Fibroblast of skin of abdomen (primary cell): ENCODE measurements at places on chromosomes 16 and 17.
A peak's percentile ranks its signal among the peaks of the same experiment; 100 is the strongest.

DNA sequence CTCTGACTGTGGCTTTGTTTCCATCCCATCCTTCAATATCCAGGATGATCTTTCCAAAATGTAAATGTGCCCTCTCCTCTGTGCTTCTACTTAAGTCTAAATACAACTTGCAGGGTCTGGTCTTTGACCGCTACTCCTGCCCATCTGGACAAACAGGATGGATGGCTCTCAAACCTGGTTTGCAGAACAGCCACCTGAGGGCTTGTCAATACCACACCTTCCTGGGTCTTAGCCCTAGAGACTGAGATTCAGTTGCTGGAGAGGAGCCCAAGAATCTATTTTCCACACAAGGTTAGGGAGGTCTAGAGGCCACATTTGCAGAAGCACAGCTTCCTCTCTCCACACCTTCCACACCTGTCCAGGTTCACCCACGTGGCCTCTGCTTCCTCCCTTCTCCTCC is 1.9 kb upstream of the GRB7 start:
- no peak for DNase-seq

- DNase-seq: peak; percentile 62
These were observed 21.4 kb downstream of the ALOX15B start for GRCh38 chr17:8060274-8060673.

DNA sequence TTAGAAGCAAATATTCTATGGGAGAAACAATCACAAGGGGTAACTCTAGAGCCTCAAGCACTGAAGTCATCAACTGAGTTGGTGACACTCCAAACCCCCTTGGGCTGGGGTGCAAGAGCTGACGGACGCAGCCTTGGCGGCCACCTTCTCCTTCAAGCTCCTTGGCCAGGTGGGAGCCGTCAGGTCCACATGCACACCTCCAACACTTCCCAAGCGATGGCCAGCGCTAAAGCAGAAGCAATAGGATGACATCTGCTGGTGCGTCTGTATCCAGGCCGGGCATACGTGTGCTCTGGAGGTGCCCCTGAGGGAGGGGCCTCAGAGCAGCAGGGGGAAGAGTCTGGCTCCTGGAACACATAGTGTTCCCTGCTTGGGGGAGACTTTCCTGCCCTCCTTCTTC is 12.2 kb upstream of the FOXJ1 start:
- DNase-seq: no peak

DNA sequence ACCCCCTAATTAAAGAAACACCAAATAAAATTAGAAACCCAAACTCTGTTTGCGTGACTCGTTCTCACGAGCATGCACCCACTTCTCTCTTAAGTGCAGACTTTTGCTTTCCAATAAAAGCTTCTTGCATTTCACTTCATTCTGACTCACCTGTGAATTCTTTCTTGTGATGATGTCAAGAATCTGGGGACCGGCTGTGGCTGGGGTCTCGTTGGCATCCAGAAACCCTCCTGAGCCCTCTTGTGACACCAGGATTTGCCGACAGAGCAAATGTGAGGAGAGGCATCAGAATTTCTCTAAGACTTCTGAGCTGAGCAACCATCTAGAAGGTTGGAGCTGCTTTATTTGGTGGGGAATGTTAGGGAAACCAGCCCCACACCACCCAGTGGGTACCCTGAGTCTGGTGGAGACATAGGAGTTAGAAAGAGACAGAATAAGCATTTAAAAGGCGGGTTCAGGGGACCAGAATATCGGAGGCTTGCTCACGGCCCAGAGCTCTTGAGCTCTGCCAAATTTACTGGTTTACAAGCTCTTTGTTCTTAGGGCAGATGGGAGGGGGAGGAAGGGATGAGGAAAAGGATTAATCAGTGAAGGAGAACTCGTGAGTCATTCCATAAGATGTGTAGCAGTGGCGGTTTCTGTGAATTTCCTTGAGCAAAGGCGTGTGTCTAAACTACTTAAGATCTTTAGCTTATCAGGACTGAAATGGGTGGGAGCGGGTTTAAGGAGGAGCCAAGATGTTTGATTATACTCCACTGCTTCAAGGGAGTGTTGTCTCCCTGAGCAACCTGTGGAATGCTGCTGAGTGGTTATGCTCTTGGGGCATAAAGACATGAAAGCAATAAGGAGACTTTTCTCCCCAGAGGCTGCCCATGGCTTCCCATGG is 24.2 kb upstream of the TMC5 start:
- DNase-seq: peak; percentile 20

DNA sequence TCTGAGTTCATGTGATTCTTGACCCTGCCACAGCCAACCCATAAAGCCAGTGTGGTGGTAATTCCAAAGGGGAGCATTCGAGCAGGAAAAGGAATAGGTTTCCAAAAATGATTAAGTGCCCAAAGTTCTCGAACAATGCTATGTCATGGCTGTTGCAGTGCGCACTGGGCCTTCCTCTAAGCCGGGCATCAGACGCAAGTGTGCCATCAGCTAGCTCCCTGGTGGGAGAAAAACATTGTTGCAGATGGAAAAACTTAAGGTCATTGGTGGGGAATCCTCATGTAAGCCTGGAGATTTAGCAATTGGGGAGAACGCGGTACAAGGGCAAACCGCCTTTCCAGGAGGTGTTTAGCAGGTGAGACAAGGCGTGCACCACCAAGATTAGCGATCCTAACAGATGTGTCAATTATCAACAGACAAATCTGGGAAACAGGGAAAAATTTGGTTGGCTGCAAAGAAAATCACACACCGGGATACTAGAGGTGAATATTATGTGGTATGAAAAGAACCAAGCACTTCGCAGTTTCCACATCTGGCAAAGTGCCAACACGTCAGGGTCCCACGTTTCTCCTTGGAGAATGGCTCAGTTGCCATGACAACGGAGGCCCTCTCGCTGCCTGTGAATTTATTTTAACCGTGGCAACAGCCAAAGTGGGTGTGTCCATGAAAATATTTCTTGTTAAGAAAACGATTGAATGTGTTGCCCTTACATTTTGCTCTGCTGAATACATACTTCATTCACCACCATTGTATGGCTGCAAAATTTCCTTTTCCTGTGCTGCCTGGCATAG is 118.5 kb upstream of the CACNG5 start:
- DNase-seq: peak; percentile 21

DNA sequence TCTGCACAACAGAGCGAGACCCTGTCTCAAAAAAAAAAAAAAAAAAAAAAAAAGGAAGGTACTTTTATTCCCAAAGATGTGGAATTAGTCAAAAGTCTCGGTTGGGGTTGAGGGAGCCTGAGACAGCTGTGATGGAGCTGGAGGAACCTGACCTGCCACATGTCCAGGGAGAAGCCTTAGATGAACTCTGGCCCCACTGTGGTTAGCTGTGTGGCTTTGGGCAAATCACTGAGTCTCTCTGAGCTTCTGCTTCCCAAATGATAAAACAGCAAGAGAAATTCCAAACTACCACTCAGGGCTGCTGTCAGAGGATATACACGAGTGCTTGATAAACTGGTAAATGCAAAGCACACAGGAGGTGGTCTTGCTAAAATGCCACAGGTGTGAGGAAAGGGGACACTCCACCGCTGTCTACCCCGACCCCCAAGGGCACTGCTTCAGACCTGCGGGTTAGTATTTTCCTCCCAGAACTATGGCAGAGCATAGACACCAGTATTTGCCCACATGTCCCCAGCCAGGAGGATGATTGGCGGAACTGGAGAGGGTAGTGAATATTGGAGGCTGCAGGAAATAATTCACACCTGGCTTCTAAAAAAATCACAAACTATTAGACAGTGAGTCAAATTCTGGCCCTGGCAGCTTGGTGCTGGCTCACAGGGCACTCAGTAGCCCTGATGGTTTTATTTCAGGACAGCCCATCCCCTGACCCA is 14.7 kb downstream of the DRC3 start:
- DNase-seq: no peak

GRCh38 chr17:13413001-13413400 is 188.7 kb downstream of the HS3ST3A1 start:
- no peak for DNase-seq

GRCh38 chr17:43868226-43868994 is 21.4 kb downstream of the CD300LG start:
- no peak for DNase-seq

DNA sequence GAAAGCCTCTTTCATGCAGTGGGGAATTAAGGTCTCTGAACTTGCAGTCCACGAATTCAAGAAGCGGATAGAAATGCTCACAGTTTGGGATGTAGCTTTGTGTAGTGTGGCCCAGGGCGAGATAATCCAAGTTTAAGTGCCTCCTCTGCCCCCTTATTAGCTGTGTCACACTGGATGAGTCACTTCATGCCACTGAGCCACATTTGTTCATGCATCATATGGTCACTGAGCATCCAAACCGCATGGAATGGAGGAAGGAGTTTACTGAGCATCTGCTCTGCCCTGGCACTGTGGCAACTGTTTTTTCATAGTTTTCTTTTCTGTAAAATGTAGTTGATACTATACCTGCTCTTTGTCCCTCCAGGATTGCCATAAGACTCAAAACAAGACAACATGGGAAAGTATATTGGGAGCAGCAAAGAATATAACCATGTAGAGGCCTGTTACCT is 15.1 kb upstream of the DHX8 start:
- DNase-seq: peak; percentile 77

- no peak for DNase-seq
These were observed 29.0 kb downstream of the RMI2 start for GRCh38 chr16:11374255-11374654.

DNA sequence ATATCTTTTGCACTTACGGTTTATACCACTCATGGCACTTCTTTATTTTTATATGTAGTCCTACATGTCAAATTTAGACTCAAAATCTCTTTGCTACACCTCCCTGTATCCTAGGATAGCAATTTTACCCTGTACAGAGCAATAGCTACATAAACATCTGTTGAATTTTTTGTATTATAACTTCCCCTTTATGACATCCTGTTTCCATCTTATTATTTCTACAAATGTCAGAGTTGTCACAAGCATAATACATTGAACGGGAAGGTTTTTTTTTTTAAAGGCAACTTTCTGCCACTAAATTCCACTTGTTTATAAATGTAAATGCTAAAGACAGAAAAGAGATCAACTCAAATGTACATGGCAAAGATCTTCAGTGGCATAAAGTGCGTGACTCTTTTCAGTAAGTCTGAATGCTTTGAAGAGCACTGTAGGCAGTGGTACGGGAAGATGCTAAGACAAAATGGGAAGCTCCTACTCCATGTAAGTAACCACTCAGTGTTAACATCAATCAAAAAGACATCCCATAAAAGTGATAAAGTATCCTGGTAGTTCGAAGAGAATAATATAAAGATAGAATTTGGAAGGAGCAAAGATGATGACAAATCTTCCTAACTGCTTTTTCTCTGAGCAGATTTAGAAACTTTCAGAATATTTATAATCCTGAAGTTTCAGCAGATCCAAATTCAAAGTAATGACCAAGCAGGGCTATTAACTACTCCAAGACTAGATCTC is 26.8 kb downstream of the GNA13 start:
- DNase-seq: no peak

DNA sequence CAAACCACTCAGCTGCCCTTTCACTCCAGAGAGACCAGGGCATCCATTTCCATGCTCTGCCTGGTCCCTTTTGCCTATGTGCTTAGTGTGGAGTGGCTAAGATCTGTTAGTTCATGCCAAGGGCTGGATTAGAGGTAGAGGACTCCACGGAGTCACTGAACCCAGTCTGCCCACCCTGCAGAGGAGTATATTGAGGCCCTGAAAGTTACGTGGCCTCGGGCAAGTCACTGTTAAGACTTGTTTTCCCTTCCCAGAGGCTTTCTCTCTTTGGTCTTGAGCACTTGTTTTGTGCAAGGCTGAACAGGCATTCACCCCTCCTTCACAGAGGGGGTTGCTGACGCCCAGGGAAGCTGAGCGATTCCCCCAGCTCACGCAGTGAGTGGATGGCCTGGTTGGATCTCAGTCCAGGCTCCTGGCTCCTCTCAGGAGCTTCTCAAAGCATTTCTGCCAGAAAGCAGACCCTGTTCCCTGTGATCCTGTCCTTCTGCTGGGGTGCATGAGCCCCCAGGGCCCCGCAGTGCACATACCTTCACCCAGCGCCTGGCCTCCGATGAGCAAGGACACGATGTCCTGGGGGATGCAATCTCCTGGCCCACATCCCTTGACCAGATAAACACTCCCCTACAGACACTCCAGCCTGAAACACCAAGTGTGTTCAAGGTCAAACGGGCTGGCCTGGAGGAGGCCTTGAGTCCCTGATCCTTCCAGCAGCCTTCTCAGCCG is 153.4 kb upstream of the GSE1 start:
- DNase-seq: no peak

DNA sequence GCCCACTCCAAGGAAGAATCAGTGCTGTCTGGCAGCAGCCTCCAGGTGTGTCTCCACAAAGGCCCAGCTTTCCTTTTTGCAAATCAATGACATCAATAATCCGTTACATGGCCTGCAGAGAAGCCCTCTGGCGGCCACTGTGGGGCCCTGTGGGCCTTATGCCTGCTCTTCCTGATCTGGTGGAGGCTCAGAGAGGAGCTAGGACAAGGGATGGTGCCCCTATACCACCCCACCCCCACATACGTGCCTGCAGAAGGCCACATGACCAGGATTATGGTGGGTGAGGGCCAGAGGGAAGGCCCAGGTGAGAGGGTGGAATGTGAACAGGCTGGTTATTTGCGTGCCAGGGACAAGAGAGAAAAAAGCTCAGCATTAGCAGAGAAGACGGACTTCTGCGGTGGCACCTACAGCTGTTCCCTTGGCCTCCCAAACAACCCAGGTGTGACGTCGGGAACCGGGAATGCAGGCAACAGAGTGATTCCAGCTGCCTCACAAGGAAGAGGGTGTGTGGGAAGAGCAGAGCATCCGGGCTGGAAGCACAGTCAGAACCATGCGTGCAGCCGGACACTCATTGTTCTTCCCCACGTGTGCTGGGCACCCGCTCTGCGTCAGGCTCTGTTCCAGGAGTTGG is 22.5 kb downstream of the EIF4A3 start:
- DNase-seq: peak; percentile 37

DNA sequence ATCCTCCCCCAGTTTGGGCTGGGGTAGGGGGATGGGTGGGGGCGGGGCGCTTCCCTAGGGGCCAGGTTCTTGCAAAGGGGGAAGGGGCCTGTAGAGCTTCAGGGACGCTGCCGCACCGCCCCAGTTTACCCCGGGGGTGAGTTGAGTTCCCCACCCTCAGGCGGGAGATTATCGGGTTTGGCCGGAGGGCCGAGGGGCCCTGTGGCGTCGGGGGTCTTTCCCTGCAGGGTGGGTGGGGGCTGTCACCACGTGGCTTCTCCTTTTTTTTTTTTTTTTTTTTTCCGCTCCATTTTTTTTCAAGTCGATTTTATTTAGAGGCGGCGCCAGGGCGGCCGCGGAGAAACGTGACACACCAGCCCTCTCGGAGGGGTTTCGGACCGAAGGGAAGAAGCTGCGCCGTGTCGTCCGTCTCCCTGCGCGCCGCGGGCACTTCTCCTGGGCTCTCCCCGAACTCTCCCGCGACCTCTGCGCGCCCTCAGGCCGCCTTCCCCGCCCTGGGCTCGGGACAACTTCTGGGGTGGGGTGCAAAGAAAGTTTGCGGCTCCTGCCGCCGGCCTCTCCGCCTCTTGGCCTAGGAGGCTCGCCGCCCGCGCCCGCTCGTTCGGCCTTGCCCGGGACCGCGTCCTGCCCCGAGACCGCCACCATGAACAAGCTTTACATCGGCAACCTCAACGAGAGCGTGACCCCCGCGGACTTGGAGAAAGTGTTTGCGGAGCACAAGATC is at the start of gene IGF2BP1:
TSS of gene IGF2BP1 (plus strand) at position 283 of the 724 bp plus-strand sequence. CDS start at position 644, 361 bp downstream.
- DNase-seq: peak; percentile 77
